ENCODE measurements at places on chromosomes 16 and 17.

GRCh38 chr17:55278173-55278961 is 13.6 kb downstream of the HLF start:
- DNase-seq = no peak

DNA sequence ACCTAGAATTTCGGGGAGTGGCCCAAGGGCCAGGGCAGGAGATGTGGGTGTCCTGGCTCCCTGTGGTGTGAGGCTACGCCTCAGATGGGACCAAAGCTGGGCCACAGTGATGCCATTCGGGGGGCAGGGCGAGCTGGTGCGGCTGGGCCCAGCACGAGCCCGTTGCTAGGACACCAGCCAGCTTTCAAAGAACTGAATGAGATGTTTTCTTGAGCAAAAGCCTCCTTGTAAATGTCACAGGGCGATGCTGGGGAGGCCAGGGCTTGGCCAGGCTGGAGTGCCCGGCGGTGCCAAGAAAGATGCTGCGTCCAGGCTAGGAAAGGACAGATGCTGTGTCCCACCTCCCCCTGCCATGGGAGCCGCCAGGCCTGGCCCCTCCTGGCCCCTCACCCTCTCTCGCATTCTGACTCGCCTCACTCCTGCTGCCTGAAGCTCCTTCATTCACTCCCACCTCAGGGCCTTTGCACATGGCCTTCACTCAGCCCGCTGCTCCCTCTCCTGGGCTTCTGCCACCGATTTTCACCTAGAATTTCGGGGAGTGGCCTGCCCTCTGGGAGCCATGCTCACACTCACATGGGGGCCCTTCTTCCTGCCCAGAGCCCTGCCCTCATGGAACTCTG is 39.1 kb downstream of the CPNE2 start:
- DNase-seq = no peak

DNA sequence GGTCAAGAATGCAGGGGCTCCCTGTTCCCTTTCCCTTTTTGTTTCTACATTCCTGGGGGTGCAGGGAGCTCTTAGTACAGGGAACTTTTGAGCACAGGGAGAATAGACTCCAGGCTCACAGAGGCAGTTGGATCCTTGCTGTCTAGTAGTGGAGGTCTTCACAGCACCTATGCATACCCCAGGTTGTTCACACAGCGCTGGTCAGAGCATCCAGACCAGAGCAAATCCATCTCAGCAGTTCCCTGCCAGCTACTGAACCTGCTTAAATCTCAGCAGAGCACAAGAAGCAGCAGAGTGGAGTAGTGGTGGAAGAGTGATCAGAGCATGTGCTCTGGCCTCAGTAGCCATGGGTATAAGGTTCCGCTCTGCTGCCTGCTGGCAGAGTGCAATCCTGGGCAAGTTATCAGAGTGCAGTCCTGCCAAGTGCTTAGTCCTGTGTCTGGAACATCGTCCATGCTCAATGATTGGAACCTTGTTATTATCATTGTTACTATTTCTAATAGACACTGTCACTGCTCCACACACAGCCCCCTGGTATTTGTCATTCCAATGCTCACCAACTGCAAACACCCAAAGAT is 220.4 kb downstream of the CBLN1 start:
- DNase-seq = no peak

GRCh38 chr17:64448665-64449512 is at the start of gene MILR1:
TSS of gene MILR1 (plus strand) at chr17:64449115. CDS start at chr17:64449169, 54 bp downstream.
- peak; percentile 99 for DNase-seq

DNA sequence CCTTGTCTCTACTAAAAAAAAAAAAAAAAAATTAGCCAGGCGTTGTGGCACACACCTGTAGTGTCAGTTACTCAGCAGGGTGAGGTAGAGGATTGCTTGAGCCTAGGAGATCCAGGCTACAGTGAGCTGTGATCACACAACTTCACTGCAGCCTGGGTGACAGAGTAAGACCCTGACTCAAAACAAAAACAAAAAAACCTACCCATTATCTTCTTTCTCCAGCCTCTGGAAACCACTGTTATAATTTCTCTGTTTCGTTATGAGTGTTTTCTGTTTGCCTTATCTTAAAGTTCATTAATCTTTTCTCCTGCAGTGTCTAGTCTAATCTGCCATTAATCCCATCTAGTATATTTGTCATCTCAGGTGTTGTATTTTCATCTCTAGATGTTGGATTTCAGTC is 18.6 kb upstream of the CLTC start:
- DNase-seq = no peak

GRCh38 chr17:81641825-81642489 is 5.0 kb downstream of the TSPAN10 start:
- no peak for DNase-seq

GRCh38 chr17:37710344-37710886 is 34.4 kb downstream of the HNF1B start:
- peak; percentile 52 for DNase-seq

DNA sequence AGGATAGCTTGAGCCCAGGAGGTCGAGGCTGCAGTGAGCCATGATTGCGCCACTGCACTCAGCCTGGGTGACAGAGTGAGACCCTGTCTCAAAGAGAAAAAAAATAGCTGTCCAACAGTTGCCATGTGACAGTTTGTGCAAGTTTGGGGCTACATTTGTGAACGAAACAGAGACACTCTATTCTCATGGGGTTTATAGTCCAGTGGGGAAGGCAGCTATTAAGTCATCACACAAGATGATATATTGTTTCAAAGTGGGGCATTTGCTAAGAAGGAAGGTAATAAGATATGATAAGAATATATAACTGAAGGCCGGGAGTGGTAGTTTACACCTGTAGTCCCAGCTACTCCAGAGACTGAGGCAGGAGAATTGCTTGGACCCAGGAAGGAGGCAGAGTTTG is 73.3 kb downstream of the RBBP6 start:
- no peak for DNase-seq

DNA sequence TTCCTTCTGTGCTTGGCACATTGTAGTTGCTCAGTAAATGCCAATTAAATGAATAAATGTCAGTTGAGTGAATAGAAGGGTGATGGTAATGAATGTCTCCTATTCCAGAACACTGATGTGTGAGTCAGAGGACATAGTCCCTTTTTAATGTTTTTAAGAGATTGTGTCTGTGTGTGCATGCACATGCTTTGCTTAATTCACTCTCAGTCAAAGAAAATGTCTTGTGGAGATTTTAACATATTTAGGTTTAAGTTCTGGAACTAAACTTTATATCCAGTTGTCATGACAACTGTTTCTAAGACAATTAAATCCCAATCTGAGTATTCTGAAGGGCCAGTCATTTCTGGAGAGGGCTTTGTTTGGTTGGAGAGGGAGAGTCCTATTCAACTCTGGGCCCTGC is 255.3 kb upstream of the CDH11 start:
- no peak for DNase-seq

DNA sequence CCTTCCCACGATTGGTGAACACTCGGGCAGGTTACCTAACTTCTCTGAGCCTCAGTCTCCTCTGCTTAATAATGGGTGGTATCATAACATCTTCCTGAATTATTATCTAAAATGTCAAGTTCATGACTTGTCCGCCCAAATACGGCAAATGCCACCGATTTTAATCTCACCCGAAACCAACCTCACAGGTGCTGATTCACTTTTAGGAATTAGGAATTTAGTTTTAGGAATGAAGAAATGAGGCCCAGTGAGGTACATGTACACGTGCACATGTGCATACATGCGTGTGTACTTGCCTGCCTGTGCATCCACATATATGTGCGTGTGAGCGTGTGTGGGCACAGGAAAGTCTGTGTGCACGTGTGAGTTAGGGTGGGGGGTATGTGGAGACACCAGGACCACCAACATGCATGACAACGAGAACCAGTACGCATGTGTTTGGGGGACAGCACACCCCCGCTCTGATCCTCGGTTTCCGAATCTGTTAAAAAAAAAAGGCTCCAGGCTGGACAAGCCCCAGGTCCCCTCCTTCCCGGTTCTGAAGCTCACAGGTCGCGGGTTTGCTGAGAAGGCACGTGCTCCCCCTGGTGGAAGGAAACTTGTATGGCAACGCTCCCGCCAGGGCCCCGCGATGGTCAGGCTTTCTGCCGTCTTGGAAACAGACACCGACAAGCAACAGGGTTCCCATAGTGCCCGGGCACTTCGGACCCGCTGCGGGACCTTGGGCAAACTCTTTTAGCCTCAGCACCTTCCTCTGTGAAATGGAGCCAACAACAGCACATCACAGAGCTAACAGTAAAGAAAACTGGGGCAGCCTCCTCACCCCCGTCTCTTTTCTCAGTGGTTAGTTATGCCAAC is 219.2 kb downstream of the RBFOX3 start:
- DNase-seq = peak; percentile 53

Data from inflammatory macrophage treated with lipopolysaccharide for 4 hours (primary cell).